Fibroblast of upper back skin (primary cell): ENCODE measurements at places on chromosomes 16 and 17.

GRCh38 chr17:494601-495265, 142.1 kb upstream of the RPH3AL start:
- no peak for DNase-seq

DNA sequence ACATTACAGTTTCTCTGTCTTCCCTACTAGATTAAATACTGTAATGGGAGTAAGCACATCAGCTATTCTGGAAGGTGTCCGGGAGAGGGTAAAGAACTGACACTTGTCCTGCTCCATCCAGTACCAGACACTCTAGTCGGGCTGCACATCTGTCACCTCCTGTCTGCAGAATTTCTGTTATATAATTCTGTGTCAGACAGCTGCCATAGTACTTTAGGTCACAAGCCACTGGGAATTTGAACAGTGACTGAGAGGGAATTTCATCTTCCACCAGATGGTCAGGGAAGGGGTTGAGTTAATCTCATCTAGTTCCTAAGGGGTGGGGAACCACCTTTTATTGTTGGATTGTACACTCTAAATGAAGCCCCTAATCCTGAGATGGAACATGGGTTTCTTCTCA, 58.6 kb upstream of the NUDT7 start:
- DNase-seq = no peak

GRCh38 chr16:1920727-1921171, 2.5 kb upstream of the HS3ST6 start:
- DNase-seq = no peak

DNA sequence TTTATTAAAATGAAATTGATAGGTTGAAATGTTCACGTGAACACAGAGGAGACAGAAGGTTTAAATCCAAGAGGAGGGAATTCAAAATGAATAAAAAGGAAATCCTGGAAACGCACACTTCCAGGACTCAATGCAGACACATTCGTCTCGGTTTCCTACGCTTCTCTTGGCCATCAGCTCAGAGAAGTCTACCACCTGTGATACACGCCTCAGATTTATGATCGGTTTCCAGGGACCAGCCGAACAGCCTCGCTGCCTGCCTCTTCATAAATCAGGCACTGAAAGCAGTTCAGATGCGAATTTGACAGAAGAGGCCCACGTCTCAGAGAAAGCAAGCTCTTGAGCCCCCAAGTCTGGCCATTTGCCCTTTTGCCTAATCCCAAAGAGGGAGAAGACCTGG, 125.5 kb upstream of the IRX3 start:
- DNase-seq = no peak

- no peak for DNase-seq
These were observed 598 bp downstream of the NIP7 start for GRCh38 chr16:69340095-69340644.

GRCh38 chr17:63842173-63842539, 329 bp downstream of the SMARCD2 start:
- no peak for DNase-seq

- DNase-seq = no peak
These were observed 7.3 kb downstream of the SYCE1L start for GRCh38 chr16:77206533-77206932.

DNA sequence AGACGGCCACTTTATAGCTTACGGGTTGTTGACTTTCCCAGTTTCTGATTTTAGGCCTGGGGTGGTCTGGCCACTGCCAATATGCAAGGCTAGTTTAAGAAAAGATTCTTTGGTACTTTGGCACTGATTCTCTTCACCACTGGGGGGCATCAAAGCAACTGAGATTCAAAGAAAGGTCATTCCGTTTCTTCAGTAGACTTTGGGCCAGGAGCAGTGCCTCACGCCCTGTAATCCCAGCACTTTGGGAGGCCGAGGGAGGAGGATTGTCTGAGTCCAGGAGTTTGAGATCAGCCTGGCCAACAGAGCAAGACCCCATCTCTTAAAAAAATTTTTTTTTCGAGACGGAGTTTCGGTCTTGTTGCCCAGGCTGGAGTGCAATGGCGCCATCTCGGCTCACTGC, 53.0 kb downstream of the RPA1 start:
- peak; percentile 48 for DNase-seq

DNA sequence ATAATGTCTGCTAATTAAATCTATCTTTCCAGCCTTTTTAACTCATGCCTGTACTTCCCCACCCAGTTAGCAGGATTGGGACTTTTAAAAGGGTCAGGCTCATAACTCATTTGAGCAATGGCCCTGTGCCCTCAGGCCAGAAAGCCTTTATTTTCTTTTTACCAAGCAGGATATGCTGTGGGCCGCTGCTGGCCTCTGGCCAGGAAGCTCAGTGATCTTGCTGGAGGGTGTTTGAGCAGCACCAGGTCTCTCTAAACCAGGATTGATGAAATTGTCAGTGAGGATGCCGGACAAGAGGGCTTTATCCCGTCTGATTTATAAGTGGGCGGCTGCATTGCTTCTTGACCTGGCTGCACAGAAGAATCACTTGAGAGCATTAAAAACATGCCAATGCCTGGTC, 187.8 kb downstream of the RAB11FIP4 start:
- DNase-seq = no peak

- DNase-seq = no peak
These were observed 35.2 kb downstream of the LRRC75A start for GRCh38 chr17:16456742-16457316.
